ENCODE measurements at places on chromosomes 12 and 14.

GRCh38 chr14:55603401-55603953, 23.5 kb downstream of the KTN1 start:
- DNase-seq, result no peak

DNA sequence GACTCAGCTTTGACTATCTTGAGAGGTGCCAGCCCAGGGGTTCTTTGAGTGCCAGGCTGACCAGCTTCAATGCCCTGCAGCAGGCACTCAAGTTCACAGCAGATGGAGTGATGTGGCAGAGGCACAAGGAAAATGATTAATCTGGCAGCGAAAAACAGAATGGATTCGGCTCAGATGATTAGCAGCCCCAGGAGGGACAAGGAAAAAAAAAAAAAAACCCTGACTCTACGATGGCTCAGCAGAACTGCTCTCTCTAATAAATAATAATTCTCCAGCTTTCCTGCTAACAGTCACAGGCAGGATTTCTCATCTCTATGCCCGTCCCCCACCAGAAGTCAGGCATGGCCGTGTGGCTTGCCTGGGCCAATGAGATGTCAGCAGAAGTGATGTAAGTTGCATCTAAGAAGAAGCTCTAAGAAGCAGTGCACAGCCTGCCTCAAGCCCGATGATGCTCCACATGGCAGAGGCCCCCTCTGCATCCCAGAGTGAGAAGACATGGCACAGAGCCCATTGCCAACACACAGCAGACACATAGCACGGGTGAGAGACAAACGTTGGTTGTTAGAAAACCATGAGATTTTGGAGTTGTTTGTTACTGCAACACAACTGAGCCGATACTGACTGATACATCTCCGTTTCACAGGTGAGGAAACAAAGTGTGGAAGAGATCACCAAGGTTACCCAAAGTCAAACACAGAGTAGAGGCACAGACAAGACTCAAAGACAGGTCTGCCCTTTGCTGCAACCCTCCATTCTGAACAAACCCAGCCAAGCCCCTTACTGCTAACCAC, 111.0 kb downstream of the SCARB1 start:
- DNase-seq, result no peak

GRCh38 chr12:32098112-32098511, 8.5 kb upstream of the BICD1 start:
- no peak for DNase-seq

DNA sequence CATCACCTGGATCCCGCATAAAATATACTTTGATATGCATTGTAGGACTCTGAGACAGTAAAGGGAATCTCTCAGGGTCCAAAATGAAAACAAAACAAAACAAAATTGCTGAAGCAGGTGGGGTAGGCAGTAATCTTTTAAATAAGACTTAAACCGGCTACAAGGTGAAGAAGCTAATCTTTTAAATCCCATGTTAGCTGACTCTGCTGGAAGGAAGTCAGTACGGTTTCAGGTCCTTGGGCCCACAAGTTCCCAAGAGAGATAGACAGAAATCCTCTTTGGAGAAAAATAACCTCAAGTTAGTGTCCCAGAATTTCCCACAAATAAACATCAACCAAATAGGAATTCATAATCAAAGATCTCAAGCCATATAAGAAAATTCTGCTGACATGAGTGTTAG, 5.0 kb upstream of the EPS8 start:
- no peak for DNase-seq

DNA sequence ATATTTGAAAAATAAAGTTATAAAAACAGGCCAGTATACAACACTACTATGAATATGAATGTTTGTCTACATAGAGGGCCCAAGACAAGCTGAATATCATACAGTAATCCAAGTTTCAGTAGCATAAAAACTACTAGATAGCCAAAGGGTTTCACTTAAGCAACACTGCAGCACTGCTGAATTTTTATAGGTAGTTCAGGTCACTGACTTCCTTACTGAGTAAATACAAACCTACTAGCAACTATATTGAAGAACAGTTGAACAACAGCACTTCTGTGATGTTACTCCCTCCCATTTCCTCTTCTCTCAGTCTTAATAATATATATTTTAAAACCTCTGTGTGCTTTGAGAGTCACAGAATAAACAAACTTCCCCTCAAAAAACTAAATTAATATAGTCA, 42.7 kb downstream of the GTF2A1 start:
- no peak for DNase-seq

DNA sequence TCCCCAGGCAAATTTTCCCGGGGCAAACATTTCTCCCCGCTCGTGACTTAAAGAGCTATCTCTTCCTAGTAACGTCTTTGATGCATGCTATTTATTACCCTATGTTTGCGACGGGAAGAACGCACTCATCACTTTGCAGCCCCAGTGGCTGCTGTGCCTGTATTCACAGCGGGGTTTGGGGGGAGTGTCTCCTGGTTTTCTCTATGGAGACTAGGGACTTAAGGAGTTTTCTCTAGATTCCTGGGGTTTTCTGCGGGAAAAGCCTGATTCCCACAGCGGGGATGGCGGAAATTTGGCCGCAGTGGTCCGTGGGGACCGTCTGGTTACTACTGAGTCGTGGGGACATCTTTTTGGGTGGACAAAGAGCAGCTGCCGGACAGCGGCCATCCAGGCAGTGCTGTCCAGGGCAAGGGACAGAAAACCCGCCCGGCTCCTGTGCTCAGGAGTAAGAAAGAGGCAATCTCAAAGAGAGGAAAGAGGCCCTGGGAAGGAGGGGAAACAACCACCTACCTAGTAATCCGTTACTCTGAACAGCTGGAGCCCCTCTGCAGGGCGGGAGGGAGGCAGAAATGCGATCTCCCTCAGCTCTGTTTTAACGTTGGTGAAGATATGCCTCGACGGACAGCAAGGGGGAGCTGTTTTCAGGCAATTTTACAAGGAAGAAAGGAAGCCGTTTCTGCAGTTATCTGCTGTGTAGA, 771 bp upstream of the AVPR1A start:
- DNase-seq, result peak; percentile 70

DNA sequence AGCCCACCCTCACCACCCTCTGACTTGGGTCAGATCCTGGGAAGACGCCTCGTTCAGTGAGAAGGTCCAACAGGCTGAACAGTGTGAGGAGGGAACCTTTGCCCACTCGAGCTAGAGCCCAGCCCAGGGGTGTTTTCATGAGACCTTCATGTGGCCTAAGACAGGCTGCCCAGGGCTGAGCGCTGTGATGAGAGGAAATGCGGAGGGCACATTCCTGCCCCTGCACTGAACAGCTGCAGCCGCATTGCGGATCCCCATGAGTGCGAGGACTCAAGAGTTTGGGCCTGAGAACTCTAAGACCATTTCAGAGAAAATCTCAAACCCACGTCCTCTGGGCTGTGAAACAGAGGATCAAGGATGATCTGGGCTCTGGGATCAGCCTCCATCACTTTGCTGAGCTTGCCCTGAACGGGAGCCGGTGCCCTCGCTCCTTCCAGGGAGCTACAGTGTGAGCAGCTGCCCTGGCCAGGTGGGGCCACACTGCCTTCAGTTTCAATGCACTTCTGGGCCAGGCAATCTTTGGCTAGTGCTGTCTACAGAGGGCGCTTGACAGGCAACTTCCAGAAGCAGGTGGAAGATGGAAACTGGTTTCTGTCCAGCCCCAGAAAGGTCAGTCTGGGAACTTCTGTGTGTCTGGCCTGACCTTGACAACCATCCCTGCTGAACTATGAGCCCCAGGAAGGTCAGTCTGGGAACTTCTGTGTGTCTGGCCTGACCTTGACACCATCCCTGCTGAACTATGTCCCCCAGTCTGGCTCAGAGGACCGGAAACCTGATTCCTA, 43.5 kb upstream of the P2RX7 start:
- DNase-seq, result no peak

DNA sequence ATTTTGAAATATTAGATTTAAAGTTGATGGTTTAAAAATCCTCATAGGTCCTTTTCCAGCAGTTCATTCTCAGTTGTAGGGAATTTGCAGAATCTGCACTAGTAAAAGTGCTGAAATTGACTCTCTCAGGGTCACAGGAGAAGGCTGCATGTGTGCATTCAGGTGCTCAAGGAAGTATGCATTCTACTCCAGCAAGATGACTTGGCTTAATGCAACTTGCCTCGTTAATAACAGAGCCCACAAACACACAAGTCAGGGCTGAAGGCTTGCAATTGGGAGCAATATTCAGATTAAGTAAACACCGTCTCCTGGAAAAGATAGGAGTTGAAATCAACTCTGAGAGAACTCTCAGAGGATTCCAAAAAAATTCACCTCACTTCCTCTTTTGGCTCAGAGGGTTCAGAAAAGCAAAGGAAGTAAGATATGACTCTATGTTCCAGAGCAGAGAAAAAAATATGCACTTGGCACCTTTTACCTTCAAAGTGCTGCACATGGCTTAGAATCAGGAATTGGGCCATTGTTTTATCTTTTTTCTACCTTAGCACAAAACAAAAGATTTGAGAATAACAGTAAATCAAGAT, 406.3 kb upstream of the DCN start:
- DNase-seq, result no peak

DNA sequence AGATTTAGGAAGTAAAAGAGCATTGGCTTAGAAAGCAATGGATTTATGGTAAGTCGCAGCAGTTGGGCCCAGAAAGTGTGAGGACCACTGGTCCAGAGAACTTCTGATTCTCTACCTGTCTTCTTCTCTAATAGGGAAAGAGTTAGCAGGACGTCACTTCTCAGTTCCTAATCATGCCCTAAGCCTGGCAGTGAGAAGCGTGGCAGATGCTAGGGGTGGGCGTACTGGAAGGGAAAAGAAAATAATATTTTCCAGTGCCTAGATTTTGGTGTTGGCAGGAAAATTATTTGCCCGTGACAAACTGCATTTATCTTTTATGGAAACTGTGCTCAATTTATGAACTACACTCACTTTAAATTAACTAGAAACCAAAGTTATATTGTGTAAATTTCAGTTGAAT, 212.3 kb downstream of the PPFIA2 start:
- no peak for DNase-seq

DNA sequence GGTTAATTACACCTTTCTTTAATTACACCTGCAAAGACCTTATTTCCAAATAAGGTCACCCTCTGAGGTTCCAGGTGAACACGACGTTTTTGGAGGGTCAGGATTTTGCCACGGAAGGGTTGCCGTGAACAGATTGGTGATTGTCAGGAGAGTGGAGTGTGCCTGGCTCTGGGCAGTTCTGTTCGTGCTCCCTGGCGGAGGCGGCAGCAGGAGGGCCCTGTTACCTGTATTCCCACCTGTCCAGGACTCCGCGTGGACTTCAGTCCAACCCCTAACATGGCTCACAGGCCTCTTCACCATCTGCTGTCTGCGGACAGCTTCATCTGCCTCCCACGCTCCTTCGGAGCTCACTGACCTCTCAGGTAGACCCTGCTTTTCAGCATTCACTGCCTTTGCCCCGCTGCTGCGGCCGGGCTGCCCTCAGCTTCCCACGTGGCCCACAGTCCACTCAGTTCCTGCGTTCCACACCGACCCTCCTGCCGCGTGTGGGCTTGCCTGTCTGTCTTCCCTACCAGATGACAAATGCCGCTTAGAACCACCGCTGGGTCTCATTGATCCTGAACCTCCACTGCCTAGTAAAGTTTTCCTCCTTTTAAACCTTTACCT, 187.5 kb upstream of the DIO3 start:
- DNase-seq, result no peak

GRCh38 chr12:68042212-68042699, 53.0 kb downstream of the IFNG-AS1 start:
- peak; percentile 15 for DNase-seq

GRCh38 chr12:91213-91612, 24.6 kb downstream of the IQSEC3 start:
- DNase-seq, result no peak

DNA sequence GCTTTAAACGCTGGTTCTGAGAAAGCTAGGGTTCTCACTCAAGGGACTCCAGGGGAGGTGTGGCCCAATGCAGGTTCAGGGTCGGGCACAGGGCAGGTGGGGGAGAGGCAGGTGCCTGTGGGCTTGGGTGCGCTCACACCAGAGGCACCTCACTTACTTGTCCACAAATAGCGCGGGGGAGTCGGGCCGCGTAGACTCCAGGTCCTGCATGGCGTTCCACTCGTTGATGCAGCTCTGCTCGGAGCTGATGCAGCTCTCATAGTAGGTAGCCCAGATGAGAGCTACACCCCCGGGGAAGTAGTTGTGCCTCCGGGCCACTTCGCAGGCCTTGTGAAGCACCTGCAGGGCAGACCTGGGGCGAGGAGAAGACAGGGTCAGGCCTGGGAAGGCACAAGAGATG, 49.9 kb downstream of the SSH1 start:
- no peak for DNase-seq

DNA sequence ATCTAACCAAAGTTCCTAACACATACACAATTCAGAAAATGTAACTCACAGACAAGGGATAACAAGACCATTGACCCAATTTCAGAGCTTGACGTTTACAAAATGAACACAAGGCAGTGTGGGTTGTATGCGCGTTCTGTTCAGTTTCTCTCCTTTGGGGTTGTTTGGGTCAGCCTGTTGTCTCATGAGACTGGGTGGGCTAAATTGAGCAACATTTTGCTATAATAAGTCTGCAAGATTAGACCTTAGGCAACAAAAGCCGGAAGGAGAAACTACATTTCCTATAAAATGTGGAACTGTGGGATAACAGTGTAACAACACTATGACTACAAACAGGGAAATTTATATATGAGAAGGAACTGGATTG, 18.8 kb upstream of the LTA4H start:
- DNase-seq, result no peak

DNA sequence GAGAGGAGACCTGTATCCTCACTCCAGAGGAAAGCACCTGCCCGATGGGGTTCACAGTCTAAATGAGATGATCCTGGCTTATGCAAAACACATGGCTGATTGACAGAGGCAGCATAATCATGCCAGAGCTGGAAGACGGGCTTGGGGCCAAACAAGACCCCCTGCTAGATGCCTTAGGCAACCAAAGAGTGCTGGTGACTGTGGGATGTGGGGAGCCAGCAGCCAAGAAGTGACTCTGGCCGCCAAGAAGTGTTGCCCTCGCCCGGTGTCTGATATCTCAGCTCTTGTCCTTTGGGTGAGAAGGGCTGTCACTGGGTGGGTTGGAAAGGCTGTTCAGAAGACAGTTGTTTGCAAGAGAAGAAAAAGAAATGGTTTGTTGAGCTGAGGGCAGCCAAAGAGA, 56.7 kb downstream of the PLEKHG3 start:
- DNase-seq, result no peak

- peak; percentile 12 for DNase-seq
Observed at GRCh38 chr12:87667378-87667777, 361.8 kb downstream of the C12orf50 start.

Measured in NAMALWA (cell line).